LNCaP clone FGC (cell line): ENCODE measurements at places on chromosomes 12 and 14.
A peak's percentile ranks its signal among the peaks of the same experiment; 100 is the strongest.

GRCh38 chr12:98256830-98257229 lies 258.6 kb upstream of the TMPO start:
- no peak for DNase-seq

- no peak for DNase-seq
Measured at GRCh38 chr14:104189629-104190335, 51.4 kb downstream of the KIF26A start.

- DNase-seq = no peak
Measured at GRCh38 chr12:117662220-117662619, 300.8 kb upstream of the NOS1 start.

GRCh38 chr12:85253853-85254252 lies 26.2 kb upstream of the ALX1 start:
- no peak for DNase-seq

GRCh38 chr12:8894378-8894777 lies 19.9 kb upstream of the PHC1 start:
- DNase-seq = no peak

DNA sequence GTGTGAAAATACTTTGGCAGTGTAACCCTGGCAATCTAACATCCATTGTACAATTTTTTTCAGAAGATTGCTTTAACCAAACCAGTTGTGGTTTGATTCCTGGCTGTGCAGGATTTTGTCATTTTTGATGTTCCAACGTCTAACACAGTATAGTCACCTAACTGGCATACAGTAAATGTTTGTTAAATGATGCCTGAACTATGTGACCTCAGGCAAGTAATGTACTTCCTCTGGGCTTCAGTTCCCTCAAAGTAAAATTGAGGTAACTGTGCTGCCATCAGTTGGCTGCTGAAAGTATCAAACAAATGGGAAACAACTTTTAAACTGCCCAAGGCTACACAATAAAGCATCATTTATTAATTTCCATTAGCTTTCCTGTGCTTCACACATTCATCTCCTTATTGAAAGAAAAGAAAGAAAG lies 4.3 kb downstream of the TM7SF3 start:
- no peak for DNase-seq

- peak; percentile 56 for DNase-seq
Measured at GRCh38 chr12:71135812-71136176, 22.0 kb downstream of the TSPAN8 start.

GRCh38 chr14:35335388-35336092 lies 43.4 kb downstream of the PSMA6 start:
- peak; percentile 47 for DNase-seq

GRCh38 chr12:121451961-121452339 lies 52.0 kb downstream of the RNF34 start:
- no peak for DNase-seq

GRCh38 chr12:64105026-64105425 lies 117.1 kb downstream of the KICS2 start:
- DNase-seq = no peak

GRCh38 chr12:78891646-78892353 lies 27.2 kb downstream of the SYT1 start:
- DNase-seq = no peak

DNA sequence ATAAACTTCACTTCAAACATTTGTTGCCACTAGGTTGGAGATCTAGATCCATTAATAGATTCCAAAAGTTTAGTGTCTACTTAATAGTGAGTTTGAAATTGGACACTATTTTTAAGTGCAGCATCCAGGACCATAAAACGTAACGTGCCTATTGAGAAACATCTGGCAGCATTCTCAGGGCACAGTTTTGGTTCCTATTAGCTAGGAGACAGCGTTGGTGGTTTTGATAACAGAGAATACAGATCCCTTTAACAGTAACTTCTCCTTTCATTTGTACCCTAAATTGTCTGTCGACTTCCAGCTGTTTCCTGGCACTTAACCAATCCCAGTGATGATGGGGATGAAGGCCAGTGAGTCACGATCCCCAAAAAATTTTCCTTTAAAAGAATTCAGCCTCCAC lies 25.8 kb downstream of the KCNK10 start:
- DNase-seq = no peak

DNA sequence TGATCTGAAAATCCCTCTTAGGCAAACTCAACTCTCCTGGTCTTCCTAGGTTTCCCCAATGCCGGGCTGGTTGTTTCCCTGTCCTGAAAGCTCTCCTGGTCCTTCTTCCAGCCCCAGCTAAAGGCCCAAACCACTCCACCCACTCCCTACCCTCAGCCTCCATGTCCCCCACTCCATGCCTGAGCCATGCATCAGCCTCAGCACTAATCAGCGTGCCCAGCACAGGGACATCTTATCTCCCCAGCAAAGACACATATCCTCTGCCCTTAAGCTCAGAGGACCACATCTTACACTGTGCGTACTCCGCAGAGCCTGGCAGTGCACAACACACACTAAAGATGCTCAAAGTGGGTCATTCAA lies 25.9 kb downstream of the ACTN1 start:
- no peak for DNase-seq

GRCh38 chr12:96501133-96501761 lies 11.9 kb downstream of the CFAP54 start:
- no peak for DNase-seq

GRCh38 chr14:101404426-101405170 lies 156.7 kb upstream of the DIO3 start:
- no peak for DNase-seq

DNA sequence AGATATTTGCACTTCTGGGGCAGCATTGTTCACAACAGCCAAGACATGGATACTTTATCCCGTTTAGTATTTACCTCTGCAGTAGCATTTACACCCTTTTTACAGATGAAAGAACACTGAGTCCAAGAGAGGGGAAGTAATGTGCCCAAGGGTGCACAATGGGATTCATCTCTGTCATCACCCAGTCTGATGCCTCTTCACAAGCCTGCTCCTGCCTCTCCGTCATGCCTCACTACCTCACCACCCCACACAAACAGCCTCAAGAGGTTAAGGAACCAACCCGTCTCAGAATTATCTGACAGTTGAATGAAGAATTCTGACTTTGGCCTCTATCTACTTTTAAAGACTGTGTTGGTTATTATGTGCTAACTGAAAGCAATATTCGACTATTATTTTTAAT lies 368.4 kb downstream of the ATP23 start:
- peak; percentile 78 for DNase-seq

DNA sequence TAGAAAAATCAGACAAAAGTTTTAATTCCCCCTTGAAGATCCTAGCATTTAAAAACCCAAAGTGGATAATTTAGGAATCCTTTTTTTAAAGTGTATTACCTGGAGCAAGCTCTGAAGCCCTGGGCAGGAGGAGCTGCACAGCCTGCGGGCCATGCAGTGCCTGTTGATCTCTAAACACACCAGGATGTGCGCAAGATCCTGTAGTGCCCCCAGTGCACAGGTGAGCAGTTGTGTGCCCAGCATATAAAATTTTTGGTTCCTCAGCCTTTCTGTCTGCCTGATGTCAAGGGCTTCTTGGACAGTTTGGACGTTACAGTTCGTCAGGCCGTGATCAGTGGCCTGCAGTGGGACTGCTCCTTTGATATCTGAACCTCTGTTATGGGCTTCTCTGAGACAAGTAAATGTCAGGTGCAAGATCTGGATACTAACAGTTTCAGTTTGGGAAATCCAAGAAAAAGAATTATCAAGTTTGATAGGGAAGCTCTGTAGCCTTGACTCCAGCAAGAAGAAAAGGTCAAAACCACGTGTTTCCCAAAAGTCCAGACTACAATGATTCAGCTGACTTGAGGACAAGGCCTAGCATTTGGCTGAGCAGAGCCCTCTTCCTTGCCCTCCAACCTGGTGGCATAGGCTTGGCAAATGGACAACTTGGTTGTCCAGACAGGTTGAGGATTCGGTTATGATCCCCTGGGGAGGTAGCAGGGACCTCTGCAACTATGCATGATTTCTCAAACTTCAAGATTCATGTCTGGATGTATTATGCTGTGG lies 1.0 kb downstream of the ATXN7L3B start:
- no peak for DNase-seq

DNA sequence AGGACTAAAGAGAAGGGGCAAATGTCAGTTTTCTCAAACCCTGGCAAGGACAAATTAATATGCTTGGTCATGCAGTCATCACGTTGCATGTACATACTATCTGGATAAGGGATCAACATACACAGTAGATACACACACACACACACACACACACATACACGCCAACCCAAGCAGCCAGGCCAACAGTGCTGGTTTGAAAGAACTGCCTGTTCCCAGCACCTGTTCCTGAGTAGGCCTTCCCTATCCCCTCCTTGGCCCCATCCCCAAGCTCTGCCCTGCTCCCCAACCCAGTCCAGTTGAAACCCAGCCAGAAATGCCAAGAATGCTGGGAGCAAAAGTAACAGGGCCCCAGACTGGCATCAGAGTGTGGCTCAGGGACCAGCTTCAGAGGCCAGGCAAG lies 4.4 kb downstream of the ITGA7 start:
- DNase-seq = peak; percentile 23

DNA sequence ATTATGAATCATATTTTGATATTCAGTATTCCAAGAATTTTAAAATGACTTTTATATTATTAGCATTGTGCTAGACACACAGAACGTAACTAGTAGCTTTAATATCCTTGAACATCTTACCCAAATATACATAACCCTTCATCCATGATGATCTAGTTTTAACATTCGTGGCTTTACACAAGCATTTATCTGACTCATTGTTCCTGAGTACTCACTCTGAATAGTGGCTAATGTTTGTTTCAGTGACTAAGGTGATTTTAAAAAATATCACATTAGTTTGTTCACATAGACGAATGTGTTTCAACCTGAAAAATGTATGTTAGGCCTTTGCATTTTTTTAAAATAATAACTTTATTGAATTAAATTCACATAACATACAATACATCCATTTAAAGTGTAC lies 80.0 kb upstream of the PTPRQ start:
- DNase-seq = no peak

DNA sequence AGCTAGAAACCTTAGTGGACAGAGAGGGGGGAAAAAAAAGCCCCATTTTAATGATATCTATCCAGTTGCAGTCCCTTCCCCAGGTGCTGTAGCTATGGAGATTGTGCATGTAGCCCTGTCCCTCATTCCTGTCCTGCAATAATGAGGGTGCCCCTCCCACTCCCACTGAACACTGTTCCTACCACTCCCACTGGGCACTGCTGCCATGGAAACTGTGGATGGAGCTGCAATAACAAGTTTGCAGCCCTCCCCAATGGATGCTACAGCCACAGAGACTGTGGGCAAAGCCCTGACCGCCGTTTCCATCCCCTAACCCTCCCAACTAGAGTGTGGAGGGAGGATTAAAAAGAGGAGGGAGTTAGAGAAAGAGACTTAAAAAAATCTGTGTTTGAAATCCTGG lies 238.3 kb downstream of the FUT8 start:
- DNase-seq = no peak

DNA sequence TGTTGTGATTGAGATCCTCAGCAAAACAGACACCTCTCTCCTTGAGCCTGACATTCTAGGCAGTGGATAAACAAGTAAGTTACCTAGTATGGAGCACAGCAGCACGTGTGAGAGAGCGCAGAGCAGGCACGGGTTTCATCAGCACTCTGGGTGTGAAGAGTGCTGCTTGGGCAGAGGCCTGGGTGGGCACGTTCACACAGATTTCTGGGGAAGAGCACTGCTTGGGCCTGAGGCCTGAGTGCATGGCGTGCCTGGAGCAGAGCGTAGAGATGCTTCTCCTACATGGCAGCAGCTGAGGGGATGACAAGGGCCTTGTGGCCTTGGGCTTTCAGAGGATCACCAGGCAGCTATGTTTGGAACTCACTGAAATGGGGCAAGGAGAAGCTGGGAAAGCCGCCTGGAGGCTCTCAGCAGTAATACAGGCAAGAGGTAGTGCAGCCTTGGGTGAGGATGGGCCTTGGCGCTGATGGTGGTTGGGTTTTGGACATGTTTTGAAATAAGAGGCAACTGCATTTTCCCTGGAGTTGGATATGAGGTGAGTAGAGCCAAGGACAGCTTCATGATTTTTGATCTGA lies 17.6 kb downstream of the CKB start:
- no peak for DNase-seq

DNA sequence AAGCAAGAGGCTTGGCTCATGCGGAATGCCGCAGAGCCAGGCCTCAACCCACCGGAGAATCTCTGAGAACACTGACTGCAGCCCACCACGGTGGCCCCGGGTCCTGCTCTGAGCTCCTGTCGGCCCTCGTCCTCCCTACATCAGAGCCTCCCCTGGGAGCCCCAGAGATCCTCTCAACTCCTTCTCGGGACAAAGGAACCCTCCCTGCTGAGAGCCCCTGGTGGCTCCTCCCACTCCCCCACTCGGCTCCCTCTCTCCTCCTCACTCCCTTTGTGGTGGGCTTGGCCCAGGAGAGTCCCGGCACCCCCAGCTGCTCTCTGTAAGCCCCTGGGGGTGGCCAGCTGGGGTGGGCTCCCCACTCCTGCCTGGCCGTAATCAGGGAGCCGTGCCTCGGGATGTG lies 11.1 kb upstream of the INF2 start:
- DNase-seq = no peak

- DNase-seq = no peak
Measured at GRCh38 chr12:19035536-19035935, 94.0 kb upstream of the PLEKHA5 start.

- DNase-seq = no peak
Measured at GRCh38 chr12:84636801-84637290, 275.8 kb downstream of the SLC6A15 start.

DNA sequence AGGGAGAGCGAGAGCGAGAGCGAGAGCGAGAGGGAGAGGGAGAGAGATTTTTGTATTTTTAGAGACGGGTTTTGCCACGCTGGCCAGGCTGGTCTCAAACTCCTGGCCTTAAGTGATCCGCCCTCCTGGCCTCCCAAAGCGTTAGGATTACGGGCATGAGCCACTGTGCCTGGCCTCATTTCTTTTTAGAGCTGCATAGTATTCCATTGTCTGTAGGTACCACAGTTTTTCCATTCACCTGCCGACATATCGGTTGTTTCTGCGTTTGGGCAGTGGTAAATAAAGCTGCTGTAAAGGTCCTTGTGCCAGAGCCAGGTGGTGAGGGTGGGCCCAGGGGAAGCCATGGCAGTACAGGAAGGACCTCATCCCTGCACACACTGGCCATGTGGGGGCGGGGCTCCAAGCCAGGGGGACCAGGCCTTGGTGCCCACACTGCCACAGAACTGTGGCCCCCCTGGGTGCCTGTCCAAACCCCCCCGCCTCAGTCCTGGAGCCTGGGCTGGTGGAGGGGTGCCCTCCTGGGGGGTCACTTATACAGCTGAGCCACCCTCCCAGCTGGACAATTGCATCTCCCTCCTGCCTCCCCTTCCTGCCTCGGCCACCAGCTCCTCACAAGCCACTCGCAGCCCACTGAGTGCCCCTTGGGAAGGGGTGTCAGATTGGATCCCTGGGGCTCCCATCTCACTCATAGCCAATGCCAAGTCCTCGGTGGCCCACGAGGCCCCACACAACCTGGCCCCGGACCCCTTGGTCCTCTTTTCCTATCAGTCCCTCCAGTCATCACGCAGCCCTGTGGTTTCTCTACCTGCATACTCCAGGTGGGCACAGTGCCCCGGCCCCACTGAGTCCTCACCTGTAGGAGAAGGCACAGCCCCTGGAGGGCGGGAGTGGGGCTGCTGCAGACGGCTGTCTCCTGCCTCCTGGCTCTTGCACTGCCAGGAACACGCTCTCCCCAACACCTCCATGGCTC lies 1.7 kb upstream of the PUS1 start:
- no peak for DNase-seq

- DNase-seq = peak; percentile 8
Measured at GRCh38 chr14:76386944-76387782, 11.2 kb downstream of the ESRRB start.

- DNase-seq = no peak
Measured at GRCh38 chr12:94144781-94145180, 3.6 kb upstream of the PLXNC1 start.
